ENCODE measurements at places on chromosomes 4 and X.

GRCh38 chr4:152536545-152537182 is 772 bp upstream of the FBXW7 start:
- peak; percentile 65 for DNase-seq

DNA sequence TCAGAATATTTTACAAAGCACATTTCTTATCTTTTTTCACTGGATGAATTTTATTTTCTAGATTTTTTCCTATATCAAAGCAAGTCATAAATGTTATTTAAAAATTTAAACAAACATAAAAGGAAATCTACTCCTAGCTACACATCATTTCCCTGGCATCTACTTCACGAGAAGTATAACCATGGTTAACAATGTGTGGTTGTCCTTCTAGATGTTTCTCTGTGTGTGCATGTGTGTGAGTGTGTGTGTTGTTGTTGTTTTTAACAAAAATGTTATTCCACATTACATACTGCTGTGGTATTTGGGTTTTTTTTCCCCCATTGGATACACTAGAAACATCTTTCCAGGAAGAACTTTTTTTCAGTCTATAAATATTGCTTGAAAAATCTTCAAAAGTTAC is 103.1 kb downstream of the CHIC2 start:
- no peak for DNase-seq

- no peak for DNase-seq
Observed at GRCh38 chr4:85492336-85492735, 17.4 kb downstream of the ARHGAP24 start.

GRCh38 chr4:108209489-108209888 is 40.8 kb upstream of the LEF1 start:
- no peak for DNase-seq

DNA sequence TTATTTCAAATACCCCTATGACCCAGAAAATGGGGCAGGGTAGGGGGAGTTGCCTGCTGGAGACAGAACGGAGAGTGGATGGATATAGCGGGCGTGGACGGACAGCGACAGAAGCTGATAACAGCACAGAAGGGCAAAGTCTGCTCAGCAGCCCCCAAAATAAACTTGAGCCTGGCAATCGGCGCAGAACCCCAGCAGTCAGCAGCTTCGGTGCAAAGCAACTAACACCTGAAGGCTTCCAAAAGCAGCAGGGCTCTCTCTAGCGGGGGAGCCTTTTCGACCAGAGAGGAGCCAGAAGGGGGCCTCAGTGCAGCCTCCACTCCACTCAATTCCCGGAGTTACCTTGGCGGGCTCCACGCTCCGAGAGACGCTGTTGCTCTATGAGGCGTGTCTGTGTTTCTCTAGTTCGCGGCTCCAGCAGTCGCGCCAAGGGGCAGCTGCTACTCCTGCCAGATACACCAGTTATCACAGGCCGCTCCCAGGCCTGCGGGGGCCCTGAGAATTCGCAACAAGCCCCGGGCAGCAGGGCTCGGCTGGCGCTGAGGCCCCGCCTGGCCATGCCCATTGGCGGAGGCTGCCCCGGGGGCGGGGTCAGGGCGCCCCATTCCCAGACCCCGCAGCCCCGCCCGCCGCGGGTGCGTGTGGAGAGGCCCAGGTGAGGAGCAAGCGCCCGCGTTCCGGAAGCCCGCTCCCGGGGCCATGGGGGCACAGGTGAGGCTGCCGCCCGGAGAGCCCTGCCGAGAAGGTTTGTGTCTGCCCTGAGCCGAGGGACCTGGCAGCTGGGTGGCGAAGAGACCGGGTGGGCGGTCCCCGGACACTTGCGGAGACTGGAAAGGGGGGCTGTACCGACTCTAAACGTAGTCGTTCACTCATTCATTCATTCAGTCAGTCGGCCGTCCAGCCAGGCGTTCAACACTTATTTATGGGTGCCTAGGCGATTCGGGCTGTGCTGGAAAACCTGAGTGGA is at the start of the genes CNGA1 and NIPAL1:
TSS of gene CNGA1 (minus strand) at position 541 of the 967 bp plus-strand sequence. CDS start 63,992 bp downstream, outside the sequence.
TSS of gene NIPAL1 (plus strand) at position 632 of the 967 bp plus-strand sequence. CDS start at position 700, 68 bp downstream.
- DNase-seq = peak; percentile 84

GRCh38 chr4:6825403-6825802 is 42.9 kb downstream of the KIAA0232 start:
- no peak for DNase-seq

- DNase-seq = no peak
Observed at GRCh38 chr4:61799794-61800193, 599.7 kb downstream of the ADGRL3 start.

GRCh38 chr4:87360338-87360935 is 30.6 kb downstream of the HSD17B11 start:
- no peak for DNase-seq

- peak; percentile 69 for DNase-seq
Observed at GRCh38 chr4:99205153-99205979, 13.7 kb downstream of the ADH6 start.

GRCh38 chr4:140626661-140627376 is 58.1 kb upstream of the UCP1 start:
- peak; percentile 36 for DNase-seq

DNA sequence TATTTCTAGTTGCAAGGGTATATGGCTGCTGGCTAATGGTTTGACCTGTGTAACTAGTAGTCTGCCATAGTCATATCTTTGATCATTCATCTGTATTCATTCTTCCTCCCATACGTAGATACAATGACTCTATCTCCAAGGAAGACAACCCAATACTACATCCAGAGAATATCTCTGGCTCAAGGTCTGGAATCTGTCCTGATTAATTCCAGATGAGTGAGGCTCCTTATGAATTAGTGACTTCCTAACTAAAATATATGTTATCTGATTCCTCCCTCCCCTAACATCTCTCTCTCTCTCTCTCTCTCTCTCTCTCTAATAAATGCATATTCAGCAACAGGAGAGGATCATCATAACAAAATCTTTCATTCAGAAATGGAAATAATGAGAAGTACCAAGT is 641.5 kb downstream of the FAT4 start:
- DNase-seq = peak; percentile 19

DNA sequence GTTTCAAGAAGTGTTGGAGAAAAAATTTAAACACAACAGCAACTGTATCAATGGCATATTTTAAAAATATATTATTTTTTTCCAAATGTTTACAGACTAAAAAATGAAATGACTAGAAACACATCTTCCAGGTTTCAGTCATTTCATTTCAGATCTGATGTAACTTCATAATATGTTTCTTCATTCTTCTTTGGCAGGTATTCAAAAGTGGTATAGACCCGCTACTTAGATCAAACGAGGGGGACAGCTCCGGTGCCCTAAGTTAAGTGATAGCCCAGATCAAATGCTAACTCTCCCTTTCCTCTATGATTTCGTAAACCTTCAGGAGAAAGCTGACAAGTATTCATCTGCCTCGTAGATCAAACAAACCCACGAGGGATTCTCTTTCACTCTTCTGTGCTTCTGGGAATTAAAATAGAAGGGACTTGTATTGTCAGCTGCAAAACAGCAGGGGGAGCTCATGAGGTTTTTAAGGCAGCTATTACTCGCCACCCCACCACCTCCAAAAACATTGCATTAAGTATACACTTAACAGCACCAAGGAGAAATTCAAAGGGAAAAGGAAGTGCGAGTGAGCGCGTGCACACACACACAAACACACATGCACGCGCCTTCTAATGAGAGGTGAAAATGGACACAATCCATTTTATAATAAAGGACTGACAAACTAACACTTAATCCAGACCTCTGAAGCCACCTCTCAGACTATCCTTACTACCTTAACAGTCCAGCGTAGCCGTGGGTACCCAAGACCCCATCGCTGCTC is 21.4 kb downstream of the HELT start:
- DNase-seq = peak; percentile 85

DNA sequence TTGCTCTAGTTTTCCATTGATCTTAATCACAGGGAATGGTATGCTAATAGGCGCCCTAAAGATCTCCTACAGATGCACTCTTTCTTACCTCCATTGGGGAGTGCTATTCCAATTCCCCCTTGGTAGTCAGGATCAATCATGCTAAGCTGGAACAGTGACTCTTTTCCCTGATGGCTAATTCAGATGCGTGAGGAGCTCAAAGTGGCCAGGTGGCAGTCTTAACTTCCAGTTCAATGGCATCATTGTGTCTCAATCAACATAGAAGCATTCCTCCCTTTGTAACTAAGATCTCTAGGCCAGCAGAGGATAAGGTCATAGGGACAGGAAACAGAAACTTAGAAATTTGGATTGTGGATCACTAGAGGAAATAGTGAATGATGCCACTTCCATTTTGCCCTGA is 216.8 kb downstream of the GRID2 start:
- no peak for DNase-seq

DNA sequence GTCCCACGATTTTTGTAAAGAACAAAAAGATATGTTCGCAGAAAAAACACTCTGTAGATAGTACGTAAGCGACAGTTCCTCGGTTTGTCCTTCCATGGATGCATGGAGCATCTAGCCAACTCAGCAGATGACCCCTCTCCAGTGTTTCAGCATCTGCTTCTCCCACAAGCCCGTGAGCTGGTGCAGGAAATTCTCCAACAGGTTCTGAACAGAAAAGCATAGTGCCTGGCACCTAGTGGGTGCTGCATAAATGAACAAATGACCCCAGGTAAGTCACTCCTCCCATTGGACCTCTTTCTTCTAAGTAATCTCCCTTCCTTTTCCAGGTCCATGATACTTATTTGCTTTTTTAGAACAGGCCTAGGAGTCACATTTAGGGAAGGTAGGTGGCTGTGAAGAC is 966 bp upstream of the KIAA0232 start:
- DNase-seq = no peak

- DNase-seq = no peak
Observed at GRCh38 chrX:112759512-112759911, 79.8 kb upstream of the LHFPL1 start.

- peak; percentile 36 for DNase-seq
Observed at GRCh38 chr4:28462766-28463700, 1602.4 kb downstream of the STIM2 start.

GRCh38 chrX:8139716-8140115 is 31.4 kb downstream of the VCX2 start:
- peak; percentile 19 for DNase-seq
